ENCODE measurements at places on chromosomes 16 and 17. TPM values are rescaled to one million over a fixed set of nuclear protein-coding genes. Genes with fewer than 3 reads are reported as not detected.
A peak's percentile ranks its signal among the peaks of the same experiment; 100 is the strongest.

VAT1L gene
- 22.9 TPM for total RNA-seq

GNAO1 gene
- 8.6 TPM for total RNA-seq

CLDN6 gene
- not detected for total RNA-seq

VMO1 gene
- not detected for total RNA-seq

PRSS8 gene
- not detected for total RNA-seq

NLRC3 gene
- total RNA-seq, result 0.69 TPM

DNA sequence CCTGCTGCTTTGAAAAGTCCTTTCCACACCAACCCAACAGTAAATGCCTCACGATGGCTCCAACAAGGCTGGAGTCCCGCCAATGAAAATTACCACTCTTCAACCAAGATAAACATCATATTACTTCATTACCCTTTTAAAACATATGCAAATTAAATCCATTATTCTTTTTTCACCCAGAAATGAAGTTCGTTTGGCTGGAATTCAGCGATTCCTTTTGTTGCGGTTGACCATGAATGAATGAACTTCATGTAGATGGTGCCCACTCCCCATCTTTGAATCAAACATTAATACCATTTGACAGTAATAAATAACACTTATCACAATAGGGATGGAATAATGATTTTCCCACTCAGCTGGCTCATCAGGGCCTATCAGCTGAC, 211.5 kb upstream of the TOX3 start:
- no peak for DNase-seq

- no peak for DNase-seq
Observed at GRCh38 chr17:56425483-56425882, 168.0 kb upstream of the NOG start.

DNA sequence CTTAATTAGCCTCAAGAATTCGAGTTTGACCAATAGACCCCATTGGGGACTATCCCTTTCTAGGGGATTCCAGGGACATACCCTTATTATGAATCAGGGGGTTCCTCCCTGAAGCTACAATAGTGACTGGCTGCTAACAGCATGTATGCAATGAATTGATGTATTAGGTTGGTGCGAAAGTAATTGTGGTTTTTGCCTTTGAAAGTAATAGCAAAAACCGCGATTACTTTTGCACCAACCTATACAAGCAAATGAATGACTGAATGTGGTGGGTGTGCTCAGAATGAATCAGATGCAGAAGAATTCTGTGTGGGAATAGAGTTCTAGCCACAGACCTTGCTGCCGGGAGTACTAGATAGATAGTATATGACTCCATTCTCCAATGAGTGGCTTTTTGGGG, 76.7 kb downstream of the HLF start:
- no peak for DNase-seq

GRCh38 chr16:58086381-58087208, 42.6 kb downstream of the CFAP20 start:
- no peak for DNase-seq

GRCh38 chr17:41717408-41718286, 5.5 kb downstream of the GAST start:
- no peak for DNase-seq

DNA sequence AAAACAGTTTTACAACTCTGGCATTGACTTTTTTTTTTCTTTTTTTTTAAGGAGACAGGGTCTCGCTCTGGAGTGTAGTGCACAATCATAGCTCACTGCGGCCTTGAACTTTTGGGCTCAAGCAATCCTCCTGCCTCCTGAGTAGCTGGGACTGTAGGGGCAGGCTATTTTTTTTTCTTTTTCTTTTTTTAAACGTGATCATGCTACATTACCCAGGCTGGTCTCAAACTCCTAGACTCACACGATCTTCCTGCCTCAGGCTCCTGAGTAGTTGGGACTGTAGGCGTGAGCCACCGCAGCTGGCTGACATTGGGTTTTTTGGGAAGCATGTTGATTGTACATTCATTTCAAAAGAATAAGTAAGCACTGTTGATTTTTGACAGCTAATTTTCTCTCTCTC, 32.1 kb downstream of the TNRC6A start:
- DNase-seq, result peak; percentile 57

- no peak for DNase-seq
Observed at GRCh38 chr17:73309727-73310596, 1.8 kb downstream of the CDC42EP4 start.

GRCh38 chr17:58680038-58680369, 11.8 kb downstream of the TEX14 start:
- DNase-seq, result no peak

GRCh38 chr17:73924909-73925186, 278.6 kb upstream of the RPL38 start:
- DNase-seq, result no peak

DNA sequence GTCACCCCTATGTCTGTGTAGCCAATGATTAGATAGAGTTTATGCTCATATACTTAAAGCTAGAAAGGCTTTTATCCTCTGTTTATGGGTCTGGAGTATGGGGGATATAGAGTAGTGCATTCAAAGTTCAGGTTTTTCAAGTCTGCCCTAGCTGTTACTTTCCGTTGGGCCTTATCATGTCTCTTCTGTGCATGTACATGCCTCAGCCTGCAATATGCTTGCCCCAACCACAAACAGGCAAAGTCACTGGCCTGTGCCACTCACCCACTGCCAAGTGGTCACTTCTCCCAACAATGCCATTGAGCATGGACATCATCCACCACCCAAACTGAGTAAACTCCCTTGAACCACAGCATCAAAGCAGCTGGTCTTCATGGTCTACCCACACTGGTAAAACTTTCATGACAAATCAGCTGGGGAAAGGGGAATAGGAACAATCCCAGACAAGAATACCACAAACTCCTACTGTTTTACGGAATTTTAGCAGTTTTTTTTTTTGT, 70.3 kb upstream of the C17orf78 start:
- no peak for DNase-seq

GRCh38 chr17:59796138-59796537, 88.7 kb downstream of the VMP1 start:
- DNase-seq, result no peak

DNA sequence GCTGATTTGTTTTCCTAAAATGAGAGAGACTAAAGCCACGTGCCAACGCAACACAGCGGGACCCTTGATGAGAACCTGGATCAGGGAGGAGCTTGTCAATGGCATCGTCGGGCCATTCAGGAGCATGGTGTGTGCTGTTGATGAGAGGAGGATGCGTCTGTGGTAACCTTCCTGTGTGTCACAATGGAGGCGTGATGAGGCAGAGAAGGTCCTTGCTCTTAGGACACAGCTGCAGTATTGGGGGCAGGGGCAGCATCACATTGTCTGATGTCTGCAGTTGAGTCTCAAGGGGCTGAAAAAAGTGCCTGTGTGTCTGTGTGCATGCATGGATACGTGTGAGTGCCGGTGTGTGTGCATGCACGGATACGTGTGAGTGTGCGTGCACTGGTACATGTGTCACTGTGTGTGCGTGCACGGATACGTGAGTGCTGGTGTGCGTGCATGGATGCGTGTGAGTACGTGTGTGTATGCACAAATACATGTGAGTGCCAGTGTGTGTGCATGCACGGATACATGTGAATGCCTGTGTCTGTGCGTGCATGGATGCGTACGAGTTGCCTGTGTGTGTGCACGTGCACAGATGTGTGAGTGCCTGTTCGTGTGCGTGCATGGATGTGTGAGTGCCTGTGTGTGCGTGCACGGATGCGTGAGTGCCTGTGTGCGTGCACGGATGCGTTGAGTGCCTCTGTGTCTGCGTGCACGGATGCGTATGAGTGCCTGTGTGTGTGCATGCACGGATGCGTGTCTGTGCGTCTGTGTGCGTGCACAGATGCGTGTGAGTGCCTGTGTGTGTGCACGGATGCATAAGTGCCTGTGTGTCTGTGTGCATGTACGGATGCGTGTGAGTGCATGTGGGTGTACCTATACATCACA, 39.3 kb downstream of the BAIAP2 start:
- DNase-seq, result no peak

DNA sequence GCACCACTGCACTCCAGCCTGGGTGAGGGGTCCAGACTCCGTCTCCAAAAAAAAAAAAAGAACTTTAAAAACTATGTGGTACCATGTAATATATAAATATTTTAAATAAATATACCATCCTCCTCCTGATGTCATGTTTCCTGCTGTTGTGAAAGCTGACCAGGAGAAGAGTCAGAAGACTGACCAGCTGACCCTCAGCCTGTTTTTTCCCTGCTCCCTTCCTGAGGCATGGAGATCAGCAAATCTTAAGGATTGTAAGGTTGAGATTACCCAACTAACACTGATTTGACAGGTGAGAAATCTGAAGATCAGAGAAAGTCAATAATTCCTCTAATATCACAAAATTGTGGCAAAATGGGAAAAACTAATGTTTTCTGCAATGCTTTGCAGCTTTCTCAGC, 18.1 kb downstream of the NCOR1 start:
- DNase-seq, result no peak

DNA sequence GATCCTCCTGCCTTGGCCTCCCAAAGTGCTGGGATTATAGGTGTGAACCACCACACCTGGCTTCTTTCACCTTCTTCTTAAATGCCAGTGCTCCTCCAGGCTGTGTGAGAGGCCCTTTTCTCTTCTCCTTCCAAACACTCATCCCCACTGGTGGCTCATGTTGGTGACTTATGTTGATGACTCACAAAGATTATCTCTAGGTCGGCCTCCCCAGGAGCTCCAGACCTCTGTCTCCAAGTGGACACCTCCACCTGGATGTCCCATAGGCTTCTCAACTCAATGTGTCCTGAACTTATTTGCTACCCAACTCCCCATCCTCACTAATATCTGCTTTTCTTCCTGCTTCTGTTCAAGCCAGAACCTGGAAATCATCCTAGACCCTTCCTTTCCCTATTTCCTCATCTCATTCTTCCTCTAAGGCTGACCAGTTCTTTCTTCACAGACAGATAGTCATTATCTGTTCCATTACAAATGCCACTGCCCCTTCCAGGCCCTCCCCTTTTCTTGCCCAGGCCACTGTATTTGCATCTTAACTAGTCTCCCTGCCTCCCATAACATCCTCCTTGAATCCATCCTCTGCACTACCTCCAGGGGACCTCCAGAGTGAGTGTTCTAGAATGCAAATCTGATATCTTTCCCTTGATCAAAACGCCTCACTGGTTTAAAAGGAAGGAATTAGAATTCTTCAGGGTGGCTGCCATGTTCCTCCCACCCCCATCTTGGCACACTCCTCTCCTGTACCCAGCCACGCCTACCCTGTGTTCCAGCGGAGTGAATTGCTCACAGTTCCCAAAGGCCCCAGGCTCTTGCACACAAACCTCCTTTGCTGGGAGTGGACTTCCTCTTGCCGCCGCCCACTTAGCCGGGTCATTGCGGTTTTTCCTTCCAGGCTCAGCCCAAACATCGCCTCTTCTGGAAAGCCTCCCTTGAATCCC, 34.8 kb upstream of the FBXO47 start:
- DNase-seq, result peak; percentile 93

- no peak for DNase-seq
Observed at GRCh38 chr17:632560-632959, 82.1 kb downstream of the VPS53 start.

DNA sequence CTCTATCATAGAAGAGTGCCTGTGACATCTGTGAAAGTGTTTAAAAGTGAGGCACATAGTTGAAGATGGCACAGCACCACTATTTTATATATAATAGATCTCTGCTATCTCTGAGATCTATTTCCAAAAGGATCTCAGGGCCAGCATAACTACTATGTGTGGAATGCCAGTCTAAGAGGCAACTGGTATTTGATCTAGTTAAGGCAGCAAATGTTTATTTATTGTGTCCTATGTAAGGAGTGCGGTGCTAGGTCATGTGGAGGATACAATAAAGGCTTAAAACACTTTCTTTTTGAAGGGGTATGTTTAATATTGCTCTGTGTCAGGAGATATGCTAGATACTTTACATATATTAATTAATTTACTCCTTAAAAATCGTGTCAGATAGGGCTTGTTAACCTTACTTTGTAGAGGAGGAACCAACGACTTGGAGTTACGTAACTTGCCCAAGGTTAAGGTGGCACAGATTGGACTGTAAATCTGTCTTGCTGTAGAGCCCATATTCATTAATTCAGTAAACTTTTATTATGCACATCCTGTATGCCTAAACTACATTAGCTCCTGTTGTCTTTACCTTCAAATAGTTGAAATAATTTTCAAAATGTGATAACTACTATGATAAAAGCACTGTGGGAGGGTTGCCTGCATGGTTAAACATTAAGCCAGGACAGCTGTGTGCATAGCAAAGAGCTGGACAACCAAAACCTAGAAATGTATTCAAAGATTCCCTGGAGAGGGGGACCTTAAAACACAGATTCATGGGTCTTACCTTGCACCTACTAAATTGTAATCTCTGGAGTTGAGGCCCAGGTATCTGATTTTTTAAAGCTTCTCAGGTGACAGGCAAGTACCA, 83.3 kb downstream of the NLK start:
- no peak for DNase-seq

DNA sequence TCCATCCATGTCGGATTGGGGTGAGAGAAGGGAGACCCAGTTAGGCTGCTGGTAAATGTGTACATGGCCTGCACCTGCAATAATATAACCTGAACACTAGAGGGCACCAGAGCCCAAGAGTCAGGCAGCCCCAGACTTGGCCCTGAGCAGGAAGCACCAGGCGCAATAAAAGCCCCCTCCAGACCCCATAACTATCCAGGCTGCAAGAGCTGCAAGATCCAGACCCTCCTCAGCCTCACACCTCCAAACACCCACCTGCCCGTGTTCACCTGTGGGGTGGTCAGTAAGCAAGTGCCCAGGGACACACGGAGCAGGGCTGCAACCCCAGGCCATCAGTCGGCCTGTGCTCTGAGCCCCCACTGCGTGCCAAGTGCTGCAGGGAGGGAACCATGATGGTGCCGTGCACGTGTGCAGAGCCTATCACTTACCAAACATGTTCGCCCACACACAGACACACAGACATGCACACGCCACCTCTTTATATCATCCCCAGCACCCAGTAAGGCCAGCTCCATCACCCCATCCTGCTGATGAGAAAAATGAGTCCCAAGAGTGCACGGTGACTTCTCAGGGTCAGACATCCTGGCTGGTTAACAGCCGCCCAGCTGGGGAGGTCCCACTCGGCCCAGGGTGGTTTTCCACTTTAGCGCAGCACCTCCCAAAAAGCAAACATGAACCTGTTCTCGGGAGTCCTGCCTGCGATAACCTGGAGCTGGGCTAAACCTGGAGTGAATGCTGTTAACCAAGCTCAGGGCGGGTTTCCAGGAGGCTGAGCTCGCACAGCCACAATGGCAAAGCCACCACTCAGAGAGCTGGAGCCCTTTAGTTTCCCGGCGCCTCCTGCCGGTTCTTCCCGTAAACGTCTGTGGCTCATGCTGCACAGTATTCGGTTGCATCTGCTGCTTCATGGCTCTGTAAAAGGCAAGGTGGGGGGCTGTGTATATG, 439.8 kb downstream of the SOX9 start:
- no peak for DNase-seq

DNA sequence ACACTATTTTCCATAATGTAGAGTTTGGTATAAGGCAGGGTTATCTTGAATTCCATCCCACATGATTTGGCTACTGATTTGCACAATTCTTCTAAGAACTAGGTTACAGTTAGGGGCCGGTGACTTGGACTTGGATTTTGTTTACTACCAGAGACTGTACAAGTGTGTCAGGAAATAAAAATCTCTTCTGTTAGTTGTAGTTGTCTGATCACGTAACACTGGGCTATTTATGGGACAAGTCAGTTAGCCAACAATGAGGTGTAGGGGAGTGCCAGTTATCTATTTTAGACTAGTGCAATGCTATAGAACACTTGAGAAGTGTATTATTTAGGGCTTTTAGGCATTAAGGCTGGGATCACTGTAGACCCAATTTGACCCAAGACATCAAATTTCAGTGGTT, 39.7 kb upstream of the GHDC start:
- DNase-seq, result no peak
